ENCODE measurements at places on chromosomes 4 and X.

- no peak for DNase-seq
Observed at GRCh38 chr4:131488772-131489171, 1660.3 kb upstream of the PCDH10 start.

- peak; percentile 6 for DNase-seq
Observed at GRCh38 chr4:131159261-131159660, 1989.8 kb upstream of the PCDH10 start.

DNA sequence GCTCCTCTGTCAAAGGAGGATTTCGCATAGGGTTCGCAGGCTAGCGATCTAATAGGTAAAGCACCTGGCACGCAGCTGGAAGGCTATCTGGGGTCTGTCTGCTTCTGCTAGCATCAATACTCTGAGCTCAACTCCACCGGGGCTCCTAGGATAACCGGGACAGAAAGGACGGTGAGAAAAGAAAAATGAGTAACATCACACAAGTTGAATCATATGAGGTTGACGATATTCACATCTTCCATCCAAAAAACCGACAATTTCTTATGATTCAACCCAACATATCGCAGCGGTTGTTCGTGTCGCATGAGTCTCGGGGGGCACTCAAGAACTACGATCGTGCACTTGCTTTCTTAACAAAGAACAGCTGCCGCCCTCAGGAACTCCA is 1.8 kb downstream of the PROM1 start:
- peak; percentile 47 for DNase-seq

DNA sequence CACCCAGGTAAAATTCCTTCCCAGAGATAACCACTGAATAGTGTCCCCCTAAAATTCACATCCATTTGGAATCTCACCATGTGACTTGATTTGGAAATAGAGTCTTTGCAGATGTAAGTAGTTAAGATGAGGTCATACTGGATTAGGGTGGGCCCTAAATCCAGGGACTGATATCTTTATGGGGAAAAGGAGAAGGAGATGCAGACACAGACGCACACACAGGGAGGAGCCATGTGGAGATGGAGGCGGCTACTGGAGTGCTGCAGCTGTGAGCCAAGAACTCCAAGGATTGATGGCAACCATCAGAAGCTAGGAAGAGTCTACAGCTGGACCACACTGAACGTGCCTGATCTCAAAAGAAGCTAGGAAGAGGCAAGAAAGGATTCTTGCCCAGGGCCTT is 96.6 kb upstream of the SRD5A3 start:
- no peak for DNase-seq

DNA sequence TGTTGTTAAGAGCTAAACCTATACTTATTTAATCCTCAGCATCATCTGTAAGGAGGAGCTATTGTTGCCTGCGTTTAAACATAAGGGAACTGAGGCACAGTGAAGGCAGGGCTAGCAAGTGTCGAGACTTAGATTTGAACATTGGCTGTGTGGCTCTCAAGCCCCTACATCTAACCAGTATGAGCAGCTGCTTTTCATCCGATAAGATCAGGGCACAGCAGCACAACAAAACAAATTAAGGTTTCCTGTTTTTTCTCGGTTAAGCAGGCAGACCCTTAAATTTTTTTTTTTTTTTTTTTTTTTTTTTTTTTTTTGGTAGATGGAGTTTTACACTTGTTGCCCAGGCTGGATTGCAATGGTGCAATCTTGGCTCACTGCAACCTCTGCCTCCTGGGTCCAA is 35.6 kb downstream of the RAB40A start:
- no peak for DNase-seq

- no peak for DNase-seq
Observed at GRCh38 chrX:70755850-70756249, 152.7 kb downstream of the TEX11 start.

DNA sequence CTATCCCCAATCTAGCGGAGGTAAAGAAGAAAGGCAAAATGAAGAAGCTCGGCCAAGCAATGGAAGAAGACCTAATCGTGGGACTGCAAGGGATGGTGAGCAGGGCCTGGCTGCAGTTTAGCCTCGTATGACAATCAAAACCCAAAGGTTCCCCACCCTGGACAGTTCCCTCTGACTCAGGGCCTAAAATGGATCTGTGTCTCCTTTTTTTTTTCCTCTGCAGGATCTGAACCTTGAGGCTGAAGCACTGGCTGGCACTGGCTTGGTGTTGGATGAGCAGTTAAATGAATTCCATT is 986 bp downstream of the HDAC6 start:
- DNase-seq: no peak

DNA sequence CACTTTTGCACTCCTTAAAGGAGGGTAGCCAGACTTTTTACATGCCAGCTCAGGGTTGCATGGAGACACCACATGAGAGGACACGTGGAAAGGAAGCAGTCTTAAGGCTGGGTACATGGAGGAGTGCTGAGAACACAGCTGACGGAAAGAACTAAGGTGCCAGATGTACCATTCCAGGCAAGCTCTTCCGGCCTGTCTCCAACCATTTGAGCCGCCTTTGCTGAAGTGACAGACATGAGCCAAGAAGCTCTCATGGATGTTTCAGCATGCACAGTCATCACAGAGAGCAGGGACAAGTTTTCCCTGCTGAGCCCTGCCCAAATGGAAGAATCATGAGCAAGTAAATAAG is 83.4 kb upstream of the BMP2K start:
- DNase-seq: no peak

- peak; percentile 73 for DNase-seq
Observed at GRCh38 chr4:64539234-64539849, 130.1 kb upstream of the TECRL start.

- no peak for DNase-seq
Observed at GRCh38 chr4:28973587-28974350, 1746.4 kb upstream of the PCDH7 start.

- DNase-seq: no peak
Observed at GRCh38 chr4:162836773-162837172, 329.9 kb downstream of the NAF1 start.

GRCh38 chr4:11470438-11471045 is 41.8 kb upstream of the HS3ST1 start:
- no peak for DNase-seq

DNA sequence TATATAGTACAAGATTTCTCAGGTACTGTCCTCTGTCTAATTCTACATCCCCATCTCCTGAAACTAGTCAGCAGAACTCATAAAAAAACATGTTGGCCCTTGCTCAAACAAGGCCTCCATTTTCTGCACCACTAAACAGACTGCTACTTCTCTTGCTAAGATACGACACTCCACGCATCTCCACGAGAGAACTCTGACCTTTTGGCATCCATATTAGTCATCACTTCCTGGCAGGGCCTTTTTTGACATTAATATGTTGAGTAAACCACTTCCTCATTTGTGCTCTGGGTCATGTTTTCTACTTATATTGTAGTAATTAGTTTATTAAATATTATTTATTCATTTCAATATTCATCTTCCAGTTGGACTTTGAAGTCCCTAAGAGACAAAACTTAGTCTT is 65.6 kb downstream of the DCAF8L1 start:
- no peak for DNase-seq

DNA sequence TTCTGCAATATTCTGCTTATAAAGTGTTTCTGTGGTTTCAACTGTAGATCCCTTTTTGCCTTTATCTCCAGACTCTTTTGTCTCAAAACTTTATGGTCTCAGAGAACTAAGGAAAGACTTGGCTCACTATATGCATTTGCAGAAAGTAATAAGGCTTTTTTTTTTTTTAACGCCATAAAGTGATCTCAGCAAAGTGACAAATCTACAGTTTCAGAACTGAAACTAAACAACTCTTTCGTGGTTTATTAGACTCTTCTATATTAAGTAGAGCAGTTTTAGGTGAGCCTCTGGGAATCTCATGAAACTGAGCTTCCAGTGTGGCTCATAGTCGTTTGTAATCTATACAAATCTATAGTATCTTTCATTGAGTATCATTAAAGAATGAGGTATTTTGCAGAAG is 15.3 kb downstream of the ATP7A start:
- DNase-seq: no peak

GRCh38 chrX:108261549-108262203 is 170.1 kb downstream of the ATG4A start:
- no peak for DNase-seq

DNA sequence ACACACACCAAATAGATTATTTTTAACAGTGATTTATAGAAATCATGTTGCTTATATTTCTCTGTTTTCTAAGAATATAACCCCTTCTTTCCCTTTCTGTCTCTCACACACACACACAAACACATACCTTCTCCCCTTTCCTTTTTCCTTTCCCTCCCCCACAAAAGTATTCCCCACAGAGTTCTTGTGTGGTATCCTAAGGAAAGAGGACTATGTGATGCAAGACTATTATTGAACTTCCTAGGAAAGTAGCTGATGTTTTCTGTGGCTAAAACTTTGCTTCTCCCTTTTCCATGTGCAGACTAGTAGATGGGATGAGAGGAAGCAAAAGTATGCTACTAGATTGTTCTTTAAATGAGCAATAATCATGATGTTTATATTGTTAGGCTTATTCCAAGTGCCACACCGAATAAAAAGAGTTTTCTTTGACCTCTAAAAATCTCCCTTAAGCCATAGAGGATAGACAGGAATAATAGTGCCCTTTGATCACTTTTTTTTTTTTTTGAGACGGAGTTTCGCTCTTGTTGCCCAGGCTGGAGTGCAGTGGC is 38.7 kb downstream of the CPEB2 start:
- no peak for DNase-seq

- no peak for DNase-seq
Observed at GRCh38 chr4:88963817-88964216, 93.2 kb downstream of the FAM13A start.

- no peak for DNase-seq
Observed at GRCh38 chr4:152156442-152156841, 379.4 kb downstream of the FBXW7 start.

DNA sequence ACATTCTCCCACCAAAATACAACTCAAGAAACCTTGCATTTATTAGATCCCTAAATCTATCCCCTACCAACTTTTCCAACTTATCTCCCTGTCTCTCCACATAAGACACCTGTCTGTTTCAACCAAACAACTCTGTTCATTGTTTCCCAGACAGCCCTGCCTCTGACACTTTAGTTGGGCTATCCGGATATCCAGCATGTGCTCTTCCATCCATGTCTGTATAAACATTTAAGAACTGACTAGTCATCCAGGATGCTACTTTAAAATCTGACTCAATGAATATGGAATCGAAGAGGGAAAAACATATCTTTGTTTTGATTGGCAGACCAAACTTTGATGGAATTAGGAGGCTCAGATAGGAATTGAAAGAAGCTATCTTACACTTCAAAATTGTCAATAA is 143.2 kb upstream of the DCAF8L1 start:
- no peak for DNase-seq

- DNase-seq: no peak
Observed at GRCh38 chr4:61246034-61246433, 45.9 kb downstream of the ADGRL3 start.

- peak; percentile 34 for DNase-seq
Observed at GRCh38 chrX:130080791-130081367, 29.4 kb downstream of the ELF4 start.

DNA sequence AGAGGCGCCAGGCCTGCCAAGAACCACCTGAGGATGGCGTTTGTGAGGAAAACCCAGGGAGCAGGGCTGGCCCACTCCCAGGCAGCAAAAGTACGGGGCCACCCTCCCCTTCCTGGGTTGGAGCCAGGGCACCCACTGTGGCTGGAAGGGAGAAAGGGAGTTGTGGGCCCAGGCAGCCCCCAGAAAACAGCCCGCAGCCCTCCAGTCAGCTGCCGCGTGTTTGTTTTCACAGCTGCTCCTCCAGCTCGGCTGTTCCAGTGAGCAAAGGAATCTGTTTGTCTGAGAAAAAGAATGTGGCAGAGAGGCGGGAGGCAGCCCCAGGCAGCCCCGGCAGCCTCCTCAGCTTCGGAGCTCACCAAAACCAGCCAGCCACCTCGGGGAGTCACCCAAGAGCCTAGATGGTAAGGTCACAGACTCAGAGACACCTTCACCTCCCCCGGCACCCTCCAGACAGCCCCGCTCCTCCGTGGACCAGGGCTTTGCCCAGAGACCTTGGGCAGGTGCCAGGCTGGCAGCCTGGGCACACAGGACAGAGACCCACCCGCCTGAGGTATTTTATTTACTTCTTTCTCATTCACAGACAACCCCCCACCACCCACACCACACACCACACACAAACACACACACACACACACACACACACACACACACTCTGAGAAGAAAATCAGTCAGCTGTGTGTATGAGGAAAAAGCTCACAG is 338.1 kb downstream of the BCOR start:
- DNase-seq: no peak

DNA sequence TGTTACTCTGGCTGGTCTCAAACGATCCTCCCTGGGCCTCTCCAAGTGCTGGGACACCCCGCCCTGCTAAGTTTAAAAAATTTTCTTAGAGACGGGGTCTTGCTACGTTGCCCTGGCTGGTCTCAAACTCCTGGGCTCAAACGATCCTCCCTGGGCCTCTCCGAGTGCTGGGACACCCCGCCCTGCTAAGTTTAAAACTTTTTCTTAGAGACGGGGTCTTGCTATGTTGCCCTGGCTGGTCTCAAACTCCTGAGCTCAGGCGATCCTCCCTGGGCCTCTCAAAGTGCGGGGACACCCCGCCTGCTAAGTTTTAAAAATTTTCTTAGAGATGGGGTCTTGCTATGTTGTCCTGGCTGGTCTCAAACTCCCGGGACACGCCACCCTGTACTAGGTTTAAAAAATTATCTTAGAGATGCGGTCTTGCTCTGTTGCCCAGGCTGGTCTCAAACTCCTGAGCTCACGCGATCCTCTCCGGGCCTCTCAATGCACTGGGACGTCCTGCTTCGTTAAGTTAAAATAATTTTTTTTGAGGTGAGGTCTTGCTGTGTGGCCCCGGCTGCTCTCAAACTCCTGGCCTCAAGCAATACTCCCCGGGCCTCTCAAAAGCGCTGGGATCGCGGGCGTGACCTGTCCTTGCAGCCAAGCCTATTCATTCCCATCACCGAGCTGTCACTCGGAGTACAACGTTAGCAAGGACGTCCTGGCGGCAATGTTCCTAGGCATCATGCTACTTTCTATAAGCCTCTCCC is 1.1 kb downstream of the SLC25A6 start:
- DNase-seq: no peak

- DNase-seq: no peak
Observed at GRCh38 chrX:9628779-9629493, 136.7 kb downstream of the GPR143 start.

DNA sequence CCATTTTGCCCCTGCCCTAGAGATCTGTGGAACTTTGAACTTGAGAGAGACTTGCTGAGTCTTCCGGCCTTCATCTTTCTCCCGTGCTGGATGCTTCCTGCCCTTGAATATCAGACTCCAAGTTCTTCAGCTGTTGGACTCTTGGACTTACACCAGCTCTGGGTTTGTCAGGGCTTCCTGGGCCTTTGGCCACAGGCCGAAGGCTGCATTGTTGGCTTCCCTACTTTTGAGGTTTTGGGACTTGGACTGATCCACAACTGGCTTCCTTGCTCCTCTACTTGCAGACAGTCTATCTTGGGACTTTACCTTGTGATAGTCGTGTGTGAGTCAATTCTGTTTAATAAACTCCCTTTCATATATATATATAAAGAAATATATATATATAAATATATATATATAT is 1071.0 kb downstream of the ADGRL3 start:
- no peak for DNase-seq

DNA sequence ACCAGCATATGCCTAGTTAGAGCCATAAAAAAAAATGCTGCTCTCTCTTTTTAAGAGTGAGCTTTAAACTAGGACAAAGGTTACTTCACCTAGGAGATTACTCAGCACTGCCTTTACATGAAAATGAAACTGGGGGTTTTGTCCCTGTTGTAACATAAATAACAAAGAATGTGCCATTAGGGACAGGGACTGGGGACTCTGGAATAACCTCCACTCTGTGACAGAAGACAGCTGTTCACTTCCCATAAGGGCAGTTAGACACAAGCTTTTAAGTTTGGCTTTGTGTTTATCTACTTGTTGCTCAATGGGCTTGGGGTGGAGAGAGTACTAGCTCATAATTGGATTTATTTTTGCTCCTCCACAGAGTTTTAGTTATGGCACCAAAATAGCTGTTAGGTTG is 11.9 kb downstream of the ENPEP start:
- peak; percentile 72 for DNase-seq

All from NCI-H82 (cell line).